ENCODE measurements at places on chromosomes 6 and 20. TPM values are rescaled to one million over a fixed set of nuclear protein-coding genes. Genes with fewer than 3 reads are reported as not detected.

The SLC12A5 gene
- 2.4 TPM for total RNA-seq

The KHDC1L gene
- not detected for total RNA-seq

GRCh38 chr6:120378582-120379220 lies 955.6 kb downstream of the TBC1D32 start:
- peak; percentile 40 for DNase-seq

DNA sequence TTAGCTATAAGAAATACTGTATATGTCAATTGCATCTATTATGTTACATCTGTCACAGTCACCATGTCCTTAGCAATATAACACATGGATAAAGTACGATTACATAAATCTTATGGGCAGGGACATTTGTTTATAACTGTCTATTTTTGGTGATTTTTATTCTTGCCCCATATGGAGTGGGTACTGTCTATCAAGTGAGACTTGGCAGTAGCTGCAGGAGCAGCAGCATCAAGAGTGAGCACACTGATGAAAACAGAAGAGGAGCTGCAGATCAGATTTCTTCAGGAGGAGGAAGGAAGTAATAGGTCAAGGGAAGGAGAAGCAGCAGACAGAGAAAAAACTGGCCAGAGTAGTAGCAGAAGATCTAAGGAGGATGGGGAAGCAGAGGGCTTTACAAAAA lies 516.7 kb downstream of the C6orf118 start:
- DNase-seq: no peak

DNA sequence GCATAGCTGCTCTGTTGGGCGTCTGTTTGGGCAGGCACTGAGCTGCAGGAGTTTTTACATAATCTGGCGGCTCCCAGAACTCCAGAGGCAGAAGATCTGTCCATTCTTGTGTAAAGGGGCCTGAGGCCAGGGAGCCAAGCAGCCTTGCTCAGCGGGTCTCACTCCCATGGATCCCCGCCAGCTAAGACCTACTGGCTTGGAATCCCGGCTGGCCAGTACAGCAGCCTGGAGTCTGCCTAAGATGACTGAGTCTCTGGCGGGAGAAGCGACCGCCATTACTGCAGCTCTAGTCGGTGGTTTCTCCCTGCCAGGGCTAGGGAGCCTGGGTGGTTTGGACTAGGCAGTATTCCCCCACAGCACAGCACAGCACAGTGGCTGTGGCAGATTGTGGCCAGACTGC lies 268.4 kb upstream of the SYNCRIP start:
- no peak for DNase-seq

The MMP24 gene
- 6.8 TPM for total RNA-seq

DNA sequence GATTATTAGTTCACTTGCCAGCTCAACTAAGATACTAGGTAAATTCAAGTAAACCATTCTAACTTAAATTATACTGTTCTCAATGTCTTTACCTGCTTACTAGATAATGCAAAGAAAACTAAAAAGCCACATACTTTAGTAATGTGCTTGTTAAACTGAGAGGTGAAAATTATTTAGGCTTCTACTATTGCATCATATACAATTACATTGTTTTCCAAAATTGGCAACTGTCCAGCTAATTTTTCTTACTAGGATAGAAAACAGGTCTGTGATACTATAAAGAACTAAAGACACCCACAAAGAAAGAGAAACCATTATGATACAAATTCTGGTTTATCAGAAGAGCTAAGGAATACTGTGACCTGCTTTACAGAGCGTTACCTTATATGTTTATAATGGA lies 45.6 kb upstream of the ALDH8A1 start:
- DNase-seq: no peak

GRCh38 chr20:15139522-15139921 lies 802.1 kb upstream of the FLRT3 start:
- DNase-seq: no peak
